ENCODE measurements at places on chromosomes 3 and 15. TPM values are rescaled to one million over a fixed set of nuclear protein-coding genes. Genes with fewer than 3 reads are reported as not detected.

Gene FES
- total RNA-seq: 2.2 TPM

Gene ARGFX
- not detected for total RNA-seq

DNA sequence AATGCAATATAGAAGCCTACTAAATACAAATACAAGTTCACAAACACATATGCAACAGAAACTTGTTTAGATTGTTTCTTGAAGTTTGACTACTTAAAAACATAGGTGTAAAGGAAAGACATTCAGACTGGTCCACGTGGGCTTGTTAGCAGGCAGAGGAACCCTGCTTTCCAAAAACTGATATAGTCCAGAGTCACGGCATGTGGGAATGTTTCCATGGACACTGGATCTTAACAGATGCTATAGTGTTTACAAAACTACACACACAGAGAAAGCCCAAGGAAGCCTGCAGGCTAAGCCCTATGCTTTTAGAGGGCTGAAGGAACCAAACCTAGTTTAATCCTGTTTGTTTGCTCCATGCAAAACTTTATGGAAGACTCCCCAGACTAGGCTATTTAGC, 45.2 kb upstream of the LRRC58 start:
- DNase-seq: no peak
- peaks cover 48% of the 10 kb centered on the region for H3K36me3 ChIP-seq
- no peaks in the 10 kb centered on the region for H3K4me1 ChIP-seq

DNA sequence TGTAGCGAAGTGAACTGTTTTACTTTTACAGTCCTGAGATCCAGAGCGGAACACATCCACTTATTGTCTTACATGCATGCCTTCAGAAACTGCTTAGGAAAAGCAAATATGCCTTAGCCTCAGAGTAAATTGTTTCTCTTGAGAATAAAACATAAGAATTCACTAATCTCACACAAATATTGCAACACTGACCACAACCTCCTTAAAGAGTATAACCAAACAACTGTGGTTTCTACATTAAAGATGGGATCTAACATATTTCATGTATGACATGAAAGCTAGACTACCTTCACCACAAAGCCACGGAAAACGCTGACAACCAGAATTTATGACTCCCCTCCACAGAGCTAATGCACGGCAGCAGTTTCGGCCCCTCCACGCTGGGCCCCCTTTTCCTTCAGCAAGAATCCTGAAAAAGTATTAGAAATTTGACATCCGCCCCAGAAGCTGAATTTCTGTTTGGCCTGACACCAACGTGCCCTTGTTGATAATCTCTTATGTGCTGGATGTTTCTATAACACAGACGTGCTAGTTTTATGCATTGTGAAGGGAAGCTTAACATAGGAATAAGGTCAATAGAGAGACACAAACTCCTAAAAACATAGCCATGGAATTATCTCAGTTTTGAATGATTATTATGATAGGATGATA, 84.6 kb downstream of the GREM1 start:
- H3K27me3 ChIP-seq: no peaks in the 10 kb centered on the region
- peaks cover 4% of the 10 kb centered on the region for H3K36me3 ChIP-seq
- no peak for DNase-seq
- peak overlapping the region; percentile 32 for H3K4me3 ChIP-seq

Measured in osteocyte (in vitro differentiated cells).